H9 (cell line): ENCODE measurements at places on chromosomes 1 and 21. TPM values are rescaled to one million over a fixed set of nuclear protein-coding genes. Genes with fewer than 3 reads are reported as not detected.

DNA sequence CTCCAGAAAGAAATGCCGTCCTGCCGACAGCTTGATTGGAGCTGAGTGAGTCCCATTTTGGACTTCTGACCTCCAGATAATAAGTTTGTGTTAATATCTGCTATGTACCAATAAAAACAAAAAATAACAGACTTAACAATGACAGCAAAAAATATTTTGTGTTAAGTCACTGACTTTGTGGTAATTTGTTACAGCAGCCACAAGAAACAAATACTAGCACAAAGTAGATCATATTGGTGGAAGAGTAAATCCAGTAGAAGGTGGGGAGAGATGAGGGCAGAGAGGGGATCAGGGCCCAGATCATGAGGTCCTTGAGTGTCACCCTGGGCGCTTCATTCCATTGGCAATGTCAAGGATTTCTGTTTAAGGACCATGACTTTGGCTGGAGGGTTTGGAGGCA, 168.6 kb downstream of the DYRK1A start:
- DNase-seq = no peak

GRCh38 chr1:210252621-210253051, 20.0 kb downstream of the SERTAD4 start:
- peak; percentile 94 for DNase-seq

GRCh38 chr1:203278082-203278884, 27.0 kb upstream of the BTG2 start:
- peak; percentile 72 for DNase-seq

DNA sequence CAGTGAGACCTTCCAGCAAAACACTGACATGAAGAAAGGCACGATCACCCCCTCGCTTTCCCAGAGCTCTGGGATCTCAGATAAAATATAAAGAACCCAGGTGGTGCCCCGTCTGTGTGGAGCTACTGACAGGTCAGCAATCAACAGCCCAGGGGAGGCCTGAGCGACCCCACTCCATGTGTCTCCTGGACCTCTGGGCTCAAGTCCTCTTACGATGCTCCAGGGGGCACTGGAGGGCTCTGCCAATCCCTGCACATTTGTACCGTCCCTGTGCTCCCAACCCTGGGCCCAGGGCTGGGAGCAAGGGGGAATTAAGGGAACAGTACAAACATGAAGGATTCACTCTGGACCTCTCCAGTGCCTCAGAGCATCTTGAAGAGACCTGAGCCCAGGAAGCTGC, 12.5 kb downstream of the S100A7A start:
- DNase-seq = peak; percentile 37

DNA sequence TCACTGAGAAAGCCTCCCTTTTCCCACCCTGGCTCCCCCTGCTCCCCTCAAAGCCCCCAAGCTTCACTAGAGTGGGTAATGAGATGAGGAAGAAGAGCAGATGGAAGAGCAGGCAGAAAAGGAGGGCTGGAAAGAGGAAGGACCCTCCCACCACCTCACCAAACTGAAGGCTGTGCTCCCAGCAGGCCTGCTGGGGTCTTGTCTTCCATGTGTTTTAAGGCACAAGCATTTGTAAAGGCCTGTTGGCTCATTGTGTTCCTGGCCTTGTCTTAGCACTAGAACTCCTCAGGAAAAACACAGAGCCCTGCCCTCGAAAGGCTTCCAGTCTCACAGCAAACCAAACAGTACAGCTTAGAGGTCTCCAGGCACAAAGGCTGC, 51.5 kb downstream of the TOMM20 start:
- DNase-seq = no peak

GRCh38 chr1:167375949-167376348, 142.4 kb downstream of the CD247 start:
- DNase-seq = no peak

Gene OLIG1
- 0.31 and 0.33 TPM in 2 replicates for total RNA-seq
